ENCODE measurements at places on chromosomes 7 and 10. TPM values are rescaled to one million over a fixed set of nuclear protein-coding genes. Genes with fewer than 3 reads are reported as not detected.

DNA sequence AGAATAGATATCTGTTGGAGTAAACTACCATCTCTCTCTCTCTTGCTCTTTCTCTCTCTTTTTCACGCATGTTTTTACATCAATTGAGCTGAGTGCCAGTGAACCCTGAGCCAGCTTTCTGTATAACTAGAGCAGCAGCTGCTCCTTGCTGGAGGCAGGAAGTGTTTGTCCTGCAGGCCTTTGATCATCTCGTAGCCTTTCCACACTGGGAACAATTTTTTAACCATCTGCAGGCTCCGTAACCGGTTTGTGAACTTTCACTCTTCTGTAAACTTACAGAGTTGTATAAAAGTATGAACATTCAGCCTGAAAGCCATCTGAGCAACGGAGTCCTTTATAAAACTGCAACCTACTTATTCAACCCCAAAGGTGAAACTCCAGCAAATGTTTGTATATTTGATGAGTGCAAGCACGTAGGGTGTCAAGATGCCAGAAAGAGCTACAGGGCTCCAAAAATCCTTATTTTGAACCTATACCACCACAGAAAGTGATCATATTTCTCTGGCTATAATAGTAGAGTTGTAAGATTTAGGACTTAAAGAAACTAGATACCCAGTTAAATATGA, 162.8 kb upstream of the NFE2L3 start:
- DNase-seq = no peak

GRCh38 chr10:93915598-93915997, 21.8 kb downstream of the SLC35G1 start:
- no peak for DNase-seq

ZNF735 gene
- polyA plus RNA-seq = not detected

GRCh38 chr10:94251568-94251967, 111.2 kb downstream of the NOC3L start:
- DNase-seq = no peak

DNA sequence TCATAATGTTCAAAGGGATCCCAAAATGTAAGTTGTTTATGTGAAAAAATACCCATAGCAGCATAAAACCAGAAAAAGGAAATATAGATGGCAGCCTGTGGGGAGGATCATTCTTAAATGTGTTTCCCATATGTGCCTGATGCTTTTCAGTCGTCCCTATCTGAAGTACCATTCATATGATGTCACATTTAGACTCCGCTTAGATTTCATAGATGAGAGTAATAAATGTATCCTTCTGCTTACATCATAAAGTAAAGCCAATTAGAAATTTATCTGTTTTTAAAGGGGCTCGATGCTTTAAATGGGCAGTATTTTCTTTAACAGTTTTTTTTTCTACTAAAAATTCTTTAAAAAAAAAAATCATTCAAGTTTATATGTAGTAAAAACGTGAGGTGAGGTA, 136.1 kb downstream of the KAT6B start:
- DNase-seq = no peak

GRCh38 chr10:119724593-119725516, 995 bp upstream of the INPP5F start:
- no peak for DNase-seq

ECHDC3 gene
- 30.2 TPM for polyA plus RNA-seq

POU6F2 gene
- 0.04 TPM for polyA plus RNA-seq

DNA sequence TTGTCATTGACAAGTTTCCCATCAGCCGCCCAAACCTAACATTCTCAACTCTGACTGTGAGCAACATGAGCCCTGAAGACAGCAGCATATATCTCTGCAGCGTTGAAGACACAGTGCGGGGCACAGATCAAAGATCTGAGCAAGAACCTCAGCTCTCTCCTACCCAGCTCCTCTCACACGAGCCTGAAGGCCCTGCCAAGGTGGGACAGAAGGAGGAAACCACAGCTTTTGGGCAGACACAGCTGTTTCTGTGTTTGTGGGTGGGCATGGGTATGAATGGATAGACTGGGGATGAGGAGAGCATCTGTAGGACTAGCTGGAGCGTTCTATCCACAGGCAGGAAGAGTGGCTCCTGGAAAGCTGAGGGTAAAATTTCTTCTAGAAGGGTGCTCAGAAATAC, 8.5 kb upstream of the PRSS1 start:
- DNase-seq = no peak

DNA sequence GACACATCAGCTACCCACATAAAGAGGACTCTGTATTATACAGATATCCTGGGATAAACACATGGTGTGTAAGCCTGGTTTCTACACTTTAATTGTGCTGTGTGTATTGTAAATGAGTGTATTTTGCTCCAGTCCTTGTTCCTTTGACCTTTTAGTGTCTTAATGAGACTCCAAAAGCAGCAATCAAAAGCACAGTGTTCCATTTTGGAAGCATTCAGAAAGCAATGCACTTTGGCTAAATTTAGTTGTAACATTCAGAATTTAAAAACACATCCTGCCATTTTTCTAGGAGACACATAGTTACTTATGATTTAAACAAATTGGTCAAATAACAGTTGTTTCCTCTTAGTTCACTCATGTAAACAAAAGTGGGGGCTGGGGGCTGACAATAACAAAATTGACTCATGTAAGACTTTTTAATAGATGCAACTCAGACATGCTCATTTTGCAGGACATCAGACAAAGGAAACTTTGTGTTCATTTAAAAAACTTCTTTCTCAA, 122.2 kb downstream of the GPR37 start:
- no peak for DNase-seq

- DNase-seq = peak; percentile 33
Measured at GRCh38 chr7:122802301-122802751, 83.9 kb downstream of the CADPS2 start.

DNA sequence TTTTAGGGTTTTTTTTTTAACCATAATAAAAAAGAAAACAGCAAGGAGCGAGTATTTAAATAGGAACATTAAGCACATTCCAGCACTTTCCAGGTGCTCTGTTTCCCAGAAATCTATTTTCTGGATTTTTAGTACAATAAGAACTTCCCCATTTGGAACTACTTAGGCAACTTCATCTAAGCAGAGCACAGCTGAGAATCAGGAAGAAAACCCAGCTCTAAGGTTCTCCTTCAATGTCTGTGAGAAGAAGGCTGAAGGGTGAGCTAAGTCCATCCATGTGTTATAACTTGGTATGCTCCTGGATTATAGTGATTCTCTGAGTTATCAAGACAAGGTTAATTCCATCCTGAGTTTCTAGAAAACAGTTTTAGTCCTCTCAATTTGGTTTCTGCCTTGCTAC, 181.9 kb downstream of the CYP26A1 start:
- DNase-seq = no peak

GRCh38 chr10:72043016-72043834, 45.1 kb downstream of the SPOCK2 start:
- DNase-seq = no peak

GRCh38 chr10:8617792-8618191, 563.3 kb downstream of the GATA3 start:
- DNase-seq = no peak

DNA sequence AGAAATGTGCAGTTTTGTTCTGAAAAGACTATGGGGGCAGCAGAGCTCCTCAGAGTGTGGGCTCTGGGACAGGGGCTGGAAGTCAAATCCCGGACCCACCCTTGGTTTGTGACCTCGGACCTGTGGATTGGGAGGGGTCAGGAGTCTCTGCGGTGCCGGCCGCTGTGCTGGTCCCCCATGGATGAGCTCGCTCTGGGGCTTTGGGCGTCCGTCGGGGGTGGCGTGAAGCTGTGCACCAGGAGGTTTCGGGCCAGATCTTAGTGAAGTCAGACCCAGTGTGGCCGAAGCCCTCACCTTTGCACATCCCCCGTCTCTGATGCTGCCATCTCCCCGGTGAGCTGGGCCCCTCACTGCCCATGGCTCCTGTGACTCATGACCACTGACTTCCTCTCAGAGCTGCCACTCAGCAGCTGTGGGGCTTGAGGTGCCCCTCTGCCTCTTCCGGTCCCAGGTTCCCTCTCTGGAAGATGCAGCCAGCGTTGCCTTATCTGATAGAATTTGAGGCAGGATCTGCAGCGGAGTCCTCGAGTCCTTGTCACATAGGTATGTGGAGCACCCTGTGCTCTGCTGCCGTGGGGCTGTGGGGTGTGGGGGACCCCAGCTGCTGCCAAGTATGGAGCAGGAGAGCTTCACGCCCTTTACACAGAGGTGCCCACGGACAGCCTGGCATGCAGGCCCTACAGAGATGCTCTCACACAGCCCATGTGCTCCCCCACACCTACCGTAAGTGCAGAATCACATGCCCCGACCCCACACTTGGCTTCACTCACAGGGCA, 11.4 kb upstream of the SCART1 start:
- DNase-seq = peak; percentile 52

INPP5A gene
- 60.1 TPM for polyA plus RNA-seq

DNA sequence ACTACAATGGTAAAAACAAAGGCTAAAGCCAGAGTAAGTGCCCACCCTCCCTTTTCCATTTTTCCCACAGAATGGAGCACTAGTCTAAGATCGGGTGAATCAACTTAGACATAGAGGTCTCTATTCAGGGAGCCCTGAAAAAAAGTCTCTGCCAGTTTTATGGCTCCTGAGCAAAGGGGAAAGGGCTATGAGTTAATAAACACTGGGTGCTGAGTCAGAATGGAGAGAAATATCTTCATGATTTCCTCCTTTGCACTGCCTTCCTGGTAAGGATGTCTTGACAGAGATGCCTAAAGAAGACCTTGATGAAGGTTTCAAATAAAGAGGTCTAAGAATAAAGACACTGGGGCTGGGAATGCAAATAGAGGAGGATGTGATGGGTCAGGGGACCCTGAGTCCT, 607.4 kb upstream of the MBL2 start:
- DNase-seq = no peak

GRCh38 chr7:138776166-138776833, 21.5 kb upstream of the TMEM213 start:
- no peak for DNase-seq

ABCB1 gene
- polyA plus RNA-seq = 2.5 TPM

- no peak for DNase-seq
Measured at GRCh38 chr7:28749638-28750037, 208.5 kb downstream of the TRIL start.

DNA sequence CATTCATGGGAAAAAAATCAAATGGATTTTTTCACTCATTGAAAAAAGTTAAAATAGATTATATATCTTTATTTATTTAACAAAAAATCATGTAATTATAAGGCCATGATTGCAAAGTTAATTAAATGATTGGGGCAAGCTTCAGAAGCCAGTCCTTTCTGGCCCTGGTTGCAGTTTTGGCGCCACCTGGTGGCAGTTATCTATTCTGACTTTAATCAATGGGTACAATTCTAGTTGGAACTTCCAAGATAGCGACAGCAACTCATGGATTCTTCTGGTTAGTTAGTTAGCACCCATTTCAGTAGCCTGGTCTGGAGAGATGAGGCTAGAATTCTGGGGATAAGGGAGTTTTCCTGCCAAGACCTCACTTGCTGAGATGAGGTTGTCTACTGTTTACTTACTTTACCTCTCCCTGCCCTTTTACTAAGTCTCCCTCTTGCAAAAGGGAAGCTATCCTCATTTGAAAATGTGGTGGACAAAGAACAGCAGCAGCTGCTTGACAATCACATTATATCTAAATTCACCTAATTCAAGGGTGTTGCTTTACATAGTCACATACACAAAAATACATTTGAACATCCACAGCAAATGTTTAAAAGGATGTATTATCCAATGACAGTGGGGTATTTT, 42.3 kb downstream of the NOC3L start:
- peak; percentile 69 for DNase-seq

- peak; percentile 25 for DNase-seq
Measured at GRCh38 chr7:10237306-10237705, 736.4 kb upstream of the PHF14 start.

GRCh38 chr10:110786172-110786571, 85.6 kb upstream of the PDCD4 start:
- DNase-seq = no peak

DNA sequence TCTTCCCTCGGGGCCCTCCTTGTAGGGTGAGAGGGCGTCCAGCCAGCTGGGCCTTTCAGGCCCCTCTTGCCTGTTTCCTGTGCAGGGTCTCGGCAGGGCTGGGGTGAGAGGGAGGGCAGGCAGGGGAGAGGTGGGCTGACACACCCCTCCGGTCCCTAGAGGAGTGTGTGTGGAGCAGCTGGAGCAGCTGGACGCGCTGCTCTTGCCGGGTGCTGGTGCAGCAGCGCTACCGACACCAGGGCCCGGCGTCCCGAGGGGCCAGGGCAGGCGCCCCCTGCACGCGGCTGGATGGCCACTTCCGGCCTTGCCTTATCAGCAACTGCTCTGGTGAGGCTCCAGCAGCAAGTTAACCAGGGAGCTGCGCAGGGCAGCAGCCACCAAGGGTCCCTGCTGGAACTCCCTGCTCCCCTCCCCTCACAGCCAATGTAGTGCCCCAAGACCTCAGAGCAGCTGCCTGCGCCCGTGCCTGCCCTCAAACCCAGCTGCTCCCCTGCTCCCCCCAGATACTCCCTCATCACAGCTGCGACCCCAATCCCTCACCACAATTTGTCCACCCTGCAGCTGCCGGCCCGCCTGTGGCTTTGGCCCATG, 15.7 kb upstream of the ZNF862 start:
- DNase-seq = peak; percentile 23

TEX47 gene
- polyA plus RNA-seq = not detected

SEM1 gene
- polyA plus RNA-seq = 71.8 TPM

ZP3 gene
- polyA plus RNA-seq = 0.53 TPM

DNA sequence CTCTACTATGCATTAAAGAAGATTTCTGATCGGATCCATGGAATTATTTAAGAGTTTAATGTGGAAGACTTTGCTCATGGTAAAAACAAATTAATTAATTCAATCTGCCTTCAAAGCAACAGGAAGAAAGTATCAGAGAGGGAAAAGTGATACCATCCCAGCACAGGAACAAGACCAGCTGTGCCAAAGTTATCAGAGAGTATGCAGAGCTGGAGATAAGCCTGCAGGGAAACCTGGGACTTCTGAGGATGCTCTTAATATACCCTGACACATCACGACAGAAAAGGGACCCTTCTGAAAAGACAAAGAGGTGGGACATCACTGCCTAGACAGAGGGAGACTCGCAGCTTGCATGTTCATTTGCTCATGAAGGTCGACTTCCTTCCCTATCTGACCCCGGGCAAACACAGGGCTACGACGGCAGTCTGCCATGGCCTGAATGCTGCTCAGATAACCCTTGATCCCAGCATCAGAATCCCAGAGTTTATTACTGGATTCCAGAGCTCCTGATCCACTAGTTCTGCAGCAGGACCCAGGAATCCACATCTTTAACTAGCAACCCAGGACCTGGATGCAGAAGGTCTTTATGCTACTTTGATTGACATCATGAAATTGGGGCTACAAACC, 29.5 kb downstream of the FAM171A1 start:
- no peak for DNase-seq

SH3PXD2A gene
- 11.8 TPM for polyA plus RNA-seq

GRID2IP gene
- not detected for polyA plus RNA-seq

AS3MT gene
- 42.2 TPM for polyA plus RNA-seq

DNA sequence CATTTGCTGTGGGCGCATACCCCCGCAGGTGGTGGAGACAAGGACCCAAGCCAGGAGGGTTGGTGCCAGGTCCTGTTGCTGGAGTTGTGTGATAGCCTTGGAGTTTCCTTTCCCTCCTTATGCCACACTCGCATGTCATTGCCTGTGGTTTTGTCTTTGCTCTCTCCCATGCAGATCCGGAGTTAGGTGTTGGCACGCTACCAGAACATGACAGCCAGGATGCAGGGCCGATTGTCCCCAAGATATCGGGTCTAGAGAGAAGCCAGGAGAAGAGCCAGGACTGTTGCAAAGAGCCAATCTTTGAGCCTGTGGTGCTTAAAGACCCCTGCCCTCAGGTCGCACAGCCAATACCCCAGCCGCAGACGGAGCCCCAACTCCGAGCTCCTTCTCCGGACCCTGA, 369.2 kb upstream of the GALNT17 start:
- DNase-seq = no peak
